ENCODE measurements at places on chromosomes 12 and 14.

DNA sequence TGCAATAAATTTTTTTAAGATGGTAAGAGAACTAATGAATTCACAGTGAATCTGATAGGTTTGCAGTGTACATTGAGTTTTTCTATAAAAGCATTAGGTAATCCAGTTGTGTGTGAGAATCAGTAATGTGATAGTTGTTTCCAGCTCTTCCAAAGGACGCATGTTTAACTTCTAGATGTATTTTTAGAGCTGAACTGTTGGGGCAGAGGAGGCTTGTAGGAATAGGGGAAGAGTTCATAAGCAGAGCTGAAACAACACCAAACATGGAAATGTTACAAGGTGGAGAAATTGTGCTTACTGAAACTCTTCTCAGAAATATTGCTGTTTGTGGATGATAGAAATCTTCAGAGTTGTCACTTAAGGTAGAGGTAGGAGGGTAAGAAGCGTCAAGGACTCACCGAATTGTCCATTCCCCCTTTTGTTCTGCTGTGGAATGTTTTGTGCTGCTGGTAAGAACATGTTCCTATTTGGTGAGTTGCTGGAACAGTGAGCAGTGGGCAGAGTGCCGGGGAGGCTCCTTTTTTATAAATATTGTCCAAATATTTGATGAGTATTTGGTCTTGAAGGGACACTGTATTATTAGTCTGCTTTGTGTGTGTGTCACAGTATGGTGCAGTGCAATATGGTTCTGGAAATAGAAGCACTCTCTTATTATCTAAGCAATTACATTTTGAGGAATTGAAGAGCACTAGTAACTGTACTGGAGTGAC lies 76.7 kb downstream of the ANO6 start:
- no peak for DNase-seq

GRCh38 chr14:23182372-23183157 lies 895 bp downstream of the SLC7A8 start:
- DNase-seq = peak; percentile 40

GRCh38 chr14:76918782-76919394 lies 92.7 kb downstream of the LRRC74A start:
- peak; percentile 93 for DNase-seq

DNA sequence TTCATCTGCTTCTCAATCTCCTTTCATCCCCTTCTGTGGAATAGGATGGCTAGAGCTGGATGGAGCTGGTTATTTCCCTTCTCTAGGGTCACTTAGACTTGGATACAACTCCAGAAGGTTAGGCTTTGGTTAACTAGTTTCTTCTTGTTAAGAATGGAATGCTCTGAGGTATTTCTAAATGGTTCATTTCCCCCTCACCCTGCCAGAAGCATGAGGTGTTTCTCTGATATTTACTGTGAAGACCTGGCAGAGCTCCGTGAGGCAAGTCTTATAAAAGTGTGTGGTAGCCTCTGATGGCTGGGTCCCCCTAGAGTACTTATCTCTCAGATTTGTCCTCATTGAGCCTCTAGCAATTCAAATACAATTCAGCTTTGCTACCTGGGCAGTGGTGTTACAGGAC lies 207.9 kb downstream of the SLC16A7 start:
- DNase-seq = no peak

- no peak for DNase-seq
These were observed 51.1 kb downstream of the ITPK1 start for GRCh38 chr14:93064411-93065271.

GRCh38 chr14:35268946-35269345 lies 23.2 kb upstream of the PSMA6 start:
- DNase-seq = no peak

DNA sequence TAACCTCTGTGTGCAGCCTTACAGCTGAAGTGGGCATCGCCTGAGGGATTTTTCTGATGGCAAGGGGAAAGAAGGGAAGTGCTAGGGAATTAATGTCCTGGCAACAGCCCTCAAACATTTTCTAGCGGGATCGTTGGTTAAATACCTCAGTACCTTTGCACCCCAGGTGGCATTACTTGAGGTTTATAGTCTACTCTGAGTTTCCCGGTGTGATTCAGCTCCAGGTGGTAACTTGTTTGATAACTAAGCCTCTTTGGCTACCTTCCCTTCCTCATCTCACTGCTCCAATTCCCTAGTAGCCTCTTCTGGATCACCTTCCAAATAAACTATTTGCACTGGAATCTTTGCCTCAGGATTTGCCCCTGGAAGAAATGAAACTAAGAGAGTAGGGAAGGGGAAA lies 237.0 kb upstream of the SSTR1 start:
- no peak for DNase-seq

DNA sequence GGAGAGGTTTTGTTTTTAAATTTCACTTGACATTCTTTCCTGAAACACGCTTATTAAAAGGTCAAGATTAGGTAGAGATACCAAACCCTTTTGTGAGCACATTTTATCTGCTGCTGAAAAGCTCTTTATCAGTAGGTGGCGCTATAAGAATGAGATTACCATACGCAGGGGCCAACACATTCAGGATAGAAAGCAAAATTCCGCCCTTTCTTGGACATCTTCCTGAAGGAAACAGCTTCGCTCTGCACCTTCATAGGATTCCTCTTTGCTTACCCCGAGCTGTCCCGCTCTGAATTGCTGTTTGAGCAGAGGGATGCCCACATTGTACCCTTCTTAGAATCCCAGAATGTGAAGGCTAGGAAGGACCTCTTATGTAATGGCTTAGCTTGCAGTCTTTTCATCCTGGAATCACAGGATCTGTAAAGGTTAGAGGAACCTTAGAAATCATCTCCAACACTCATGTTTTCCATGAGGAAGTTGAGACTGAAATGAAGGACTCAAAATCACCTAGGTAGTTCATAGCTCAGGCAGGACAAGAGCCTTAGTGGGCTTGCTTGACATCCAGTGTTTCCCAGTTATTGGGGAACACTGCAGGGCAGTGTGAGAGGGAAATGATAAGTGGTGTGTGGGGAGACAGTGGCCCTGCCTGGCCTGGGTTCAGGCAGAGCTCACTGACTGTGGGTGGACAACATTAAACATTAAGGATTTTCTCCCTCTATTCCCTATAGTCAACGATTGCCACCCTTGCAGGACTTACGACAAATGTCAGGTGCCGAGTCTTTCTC lies 38.7 kb upstream of the CRY1 start:
- DNase-seq = peak; percentile 87

DNA sequence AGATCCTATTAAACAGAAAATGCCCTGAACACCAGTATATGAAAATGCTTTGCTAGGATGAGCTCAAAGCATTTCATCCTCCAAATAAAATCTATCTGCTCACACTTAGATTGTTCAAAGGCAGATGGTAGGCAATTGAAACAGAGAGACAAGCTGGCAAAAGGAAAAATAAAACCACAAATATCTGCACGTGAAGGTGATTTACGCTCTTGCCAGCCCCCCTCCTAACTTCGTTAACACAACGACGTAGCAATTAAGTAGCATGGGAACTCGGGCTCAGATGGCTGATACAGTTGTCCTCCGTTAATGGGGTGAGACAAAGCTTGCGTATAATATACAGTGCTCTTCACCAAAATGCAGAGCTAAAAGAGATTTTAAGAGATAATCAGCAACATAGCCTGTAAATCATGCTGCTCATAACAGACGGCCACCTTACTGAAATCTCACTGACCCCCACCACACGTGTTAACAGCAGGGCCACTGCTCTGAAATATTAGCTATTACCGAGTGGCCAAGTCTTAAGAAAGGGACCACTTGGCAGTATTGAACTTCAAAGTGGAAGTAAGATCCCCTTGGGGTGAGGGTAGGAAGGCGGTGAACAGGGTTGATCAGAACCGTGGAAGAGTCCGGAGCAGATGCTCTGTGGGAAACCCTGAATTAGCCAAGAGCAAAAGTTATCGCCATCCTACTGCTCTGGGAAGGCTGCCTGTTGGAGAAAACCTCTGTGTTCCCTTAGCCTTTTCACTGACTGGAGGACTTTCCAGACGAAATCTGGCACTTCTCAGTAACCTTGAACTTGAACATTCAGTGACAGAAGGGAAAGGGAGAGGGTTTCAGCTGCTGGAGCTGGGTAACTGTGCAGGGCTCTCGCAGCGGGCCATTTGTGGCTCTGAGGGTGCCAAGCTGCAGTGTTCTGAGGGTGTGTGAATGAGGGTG lies 23.1 kb downstream of the ETV6 start:
- DNase-seq = peak; percentile 28

DNA sequence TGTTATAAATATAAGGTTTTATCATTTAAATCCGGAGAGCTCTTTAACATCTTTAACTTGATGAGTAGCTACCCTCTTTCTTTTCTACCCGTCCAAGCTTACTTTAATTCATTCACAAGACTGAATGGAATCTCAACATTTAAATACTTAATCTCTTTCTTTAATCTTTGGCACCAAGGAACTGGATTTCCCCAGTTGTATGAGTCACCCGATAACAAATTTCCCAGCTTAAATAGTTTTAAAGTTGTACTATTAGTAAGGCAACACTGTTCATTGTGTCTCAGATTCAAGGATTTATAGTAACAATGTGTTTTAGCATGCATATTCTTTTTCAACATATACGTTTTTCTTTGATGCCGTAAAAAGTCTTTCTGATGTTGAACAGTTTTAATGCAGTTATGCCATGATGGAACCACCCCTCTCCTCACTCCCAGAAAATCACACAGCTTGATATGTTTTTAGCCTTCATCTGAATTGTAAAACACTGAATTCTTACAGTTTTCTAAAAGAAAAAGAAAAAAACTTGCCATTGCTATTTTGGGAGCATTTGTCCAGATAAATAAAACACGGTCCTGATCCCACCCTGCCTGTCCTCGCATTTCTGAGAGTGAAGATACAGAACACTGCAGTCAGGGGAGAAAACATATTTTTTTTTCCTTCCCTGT lies 16.0 kb upstream of the LRP6 start:
- no peak for DNase-seq

Measured in DMS79 (cell line).